ENCODE measurements at places on chromosomes 16 and 17.

GRCh38 chr16:13984794-13985193, 64.8 kb downstream of the ERCC4 start:
- DNase-seq = no peak

GRCh38 chr17:2485543-2485942, 26.1 kb downstream of the METTL16 start:
- DNase-seq = no peak

DNA sequence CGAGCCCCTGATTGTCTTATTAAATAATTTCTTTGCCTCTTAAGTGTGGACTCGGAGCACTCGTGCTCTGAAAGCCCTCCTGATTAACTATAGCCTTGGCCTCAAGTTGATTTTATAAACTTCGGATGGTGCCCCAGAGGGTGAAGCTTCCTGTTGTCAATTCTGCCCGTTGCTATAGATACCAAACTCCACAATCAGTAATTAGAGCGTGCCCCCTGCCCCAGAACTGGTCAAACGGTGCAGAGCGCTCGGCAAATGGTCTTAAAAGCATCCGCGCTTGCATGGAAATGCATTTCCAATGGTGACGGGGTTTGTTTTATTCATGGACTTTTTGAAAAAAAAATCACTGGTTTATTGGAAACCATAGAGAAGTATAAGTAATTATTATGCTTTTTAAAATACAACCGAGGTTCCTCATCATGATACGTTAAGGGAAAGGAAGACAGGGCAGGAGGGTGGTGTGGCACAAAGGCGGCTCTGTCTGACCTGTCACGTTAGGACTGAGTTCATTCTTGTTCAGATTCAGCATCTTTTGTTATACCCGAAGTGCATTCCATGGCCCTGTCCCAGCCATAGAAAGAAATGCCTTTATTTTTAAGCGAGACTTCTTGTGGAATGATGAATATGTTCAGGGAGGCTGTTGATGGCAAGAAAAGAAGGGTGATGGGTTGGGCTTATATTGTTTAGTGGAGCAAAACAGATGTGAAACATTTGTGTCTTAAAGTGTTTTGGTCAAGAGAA, 476.4 kb downstream of the MAF start:
- DNase-seq = no peak

GRCh38 chr17:5700745-5701144, 116.4 kb upstream of the NLRP1 start:
- no peak for DNase-seq

DNA sequence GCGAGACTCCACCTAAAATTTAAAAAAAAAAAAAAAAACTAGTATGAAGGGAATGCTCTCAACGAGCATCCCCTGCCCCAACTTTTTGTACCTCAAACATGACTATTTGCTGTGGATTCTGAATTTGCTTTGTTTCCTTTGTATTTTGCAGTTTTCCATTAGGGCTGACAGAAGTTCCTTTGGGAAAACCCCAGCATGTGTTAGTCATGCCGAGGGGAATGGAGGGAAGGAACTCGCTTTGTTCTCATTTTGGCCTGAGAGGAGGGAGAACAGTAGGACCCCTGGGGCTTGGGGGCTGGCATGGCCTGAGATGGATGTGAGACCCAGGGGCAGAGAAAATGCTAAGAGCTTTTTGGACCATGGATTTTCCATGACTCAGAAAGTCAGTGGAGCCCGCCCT, 20.5 kb downstream of the KRT9 start:
- DNase-seq = no peak

DNA sequence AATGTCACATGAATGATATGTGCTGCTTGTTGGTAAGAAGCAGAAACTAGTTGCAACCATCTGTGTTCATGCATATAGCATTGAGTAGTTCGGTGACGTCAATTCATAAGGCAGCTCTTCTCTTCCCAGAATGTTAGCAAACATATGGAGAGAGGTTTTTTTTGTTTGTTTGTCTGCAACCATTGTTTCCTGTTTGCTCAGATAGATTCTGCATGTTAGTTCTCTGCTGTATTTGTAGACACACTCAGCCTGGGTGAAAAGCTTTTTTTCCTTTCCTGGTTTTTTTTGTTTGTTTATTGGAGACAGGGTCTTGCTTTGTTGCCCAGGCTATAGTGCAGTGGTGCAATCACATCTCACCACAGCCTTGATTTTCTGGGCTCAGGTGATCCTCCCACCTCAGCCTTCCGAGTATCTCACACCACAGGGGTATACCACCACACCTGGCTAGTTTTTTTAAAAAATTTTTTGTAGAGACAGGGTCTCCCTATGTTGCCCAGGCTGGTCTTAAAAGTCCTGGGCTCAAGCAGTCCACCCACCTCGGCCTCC, 16.7 kb downstream of the WSB1 start:
- no peak for DNase-seq

GRCh38 chr16:22321340-22322001, 24.3 kb downstream of the POLR3E start:
- DNase-seq = peak; percentile 34

Data from stimulated activated CD8-positive, alpha-beta memory T cell treated with anti-CD3 and anti-CD28 coated beads, Interleukin-2, amount 100 ng/mL, for 1 hour (primary cell).